ENCODE measurements at places on chromosomes 1 and 21.

DNA sequence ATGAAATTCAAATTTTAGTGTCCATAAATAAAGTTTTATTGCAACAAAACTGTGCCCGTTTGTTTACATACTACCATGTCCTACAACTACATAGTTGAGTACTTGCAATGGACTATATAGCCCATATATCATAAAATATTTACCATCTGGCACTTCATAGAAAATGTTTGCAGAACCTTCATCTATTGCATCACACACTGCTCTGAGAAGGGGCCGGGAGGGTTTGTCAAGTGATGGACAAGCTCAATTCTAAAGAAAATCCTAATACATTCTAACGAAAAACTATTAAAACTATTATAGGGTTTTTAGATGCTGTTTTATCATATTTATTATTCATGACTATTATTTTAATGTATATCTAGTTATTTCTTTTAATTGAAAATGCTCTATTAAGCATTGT lies 35.9 kb downstream of the RGSL1 start:
- no peak for ATAC-seq

GRCh38 chr1:3590139-3590763 lies 21.1 kb downstream of the MEGF6 start:
- no peak for ATAC-seq

- peak; percentile 60 for ATAC-seq
Observed at GRCh38 chr1:160284220-160284781, 632 bp downstream of the PEX19 start.

GRCh38 chr1:90509225-90510048 lies 207.7 kb downstream of the BARHL2 start:
- no peak for ATAC-seq

GRCh38 chr1:241612533-241613477 lies 27.4 kb downstream of the CHML start:
- peak; percentile 60 for ATAC-seq

DNA sequence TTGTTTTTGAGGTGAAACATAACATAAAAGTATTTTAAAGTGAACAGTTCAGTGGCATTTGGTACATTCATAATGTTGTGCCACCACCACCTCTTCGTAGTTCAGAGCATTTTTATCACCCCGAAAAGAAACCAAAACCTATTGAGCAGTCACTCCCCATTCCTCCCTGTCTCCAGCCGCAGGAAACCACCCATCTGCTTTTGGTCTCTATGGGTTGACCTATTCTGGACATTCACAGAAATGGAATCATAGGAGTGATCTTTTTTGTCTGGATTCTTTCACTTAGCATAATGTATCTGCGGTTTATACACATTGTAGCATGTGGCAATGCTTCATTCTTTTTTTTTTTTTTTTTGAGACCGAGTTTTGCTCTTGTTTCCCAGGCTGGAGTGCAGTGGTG lies 141.2 kb downstream of the VPS13D start:
- ATAC-seq: no peak

- ATAC-seq: no peak
Observed at GRCh38 chr1:229029879-229030235, 241.1 kb upstream of the RAB4A start.

- peak; percentile 96 for ATAC-seq
Observed at GRCh38 chr1:84103197-84103992, 40.7 kb upstream of the PRKACB start.

GRCh38 chr21:36184545-36184944 lies 27.9 kb downstream of the DOP1B start:
- ATAC-seq: no peak

- no peak for ATAC-seq
Observed at GRCh38 chr1:94875794-94876193, 51.1 kb downstream of the CNN3 start.

DNA sequence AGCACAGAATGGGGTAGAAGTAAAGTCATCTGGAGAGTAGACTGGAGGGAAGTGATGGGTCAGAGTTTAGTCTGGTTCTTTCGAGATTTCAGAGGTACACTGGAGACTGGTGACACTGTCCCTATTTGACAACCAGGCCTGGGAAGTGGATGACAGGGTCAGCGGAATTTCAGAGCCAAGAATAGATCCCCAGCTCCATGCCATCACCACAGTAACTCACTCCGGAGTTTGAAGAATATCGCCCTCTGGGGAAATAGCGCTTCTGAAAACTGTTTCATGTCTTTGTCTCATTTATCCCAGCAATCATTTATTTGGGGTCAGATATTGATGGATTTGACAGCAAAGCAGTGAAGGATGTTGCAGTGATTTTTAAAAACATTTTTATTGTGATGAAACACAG lies 7.6 kb upstream of the NFASC start:
- ATAC-seq: no peak

DNA sequence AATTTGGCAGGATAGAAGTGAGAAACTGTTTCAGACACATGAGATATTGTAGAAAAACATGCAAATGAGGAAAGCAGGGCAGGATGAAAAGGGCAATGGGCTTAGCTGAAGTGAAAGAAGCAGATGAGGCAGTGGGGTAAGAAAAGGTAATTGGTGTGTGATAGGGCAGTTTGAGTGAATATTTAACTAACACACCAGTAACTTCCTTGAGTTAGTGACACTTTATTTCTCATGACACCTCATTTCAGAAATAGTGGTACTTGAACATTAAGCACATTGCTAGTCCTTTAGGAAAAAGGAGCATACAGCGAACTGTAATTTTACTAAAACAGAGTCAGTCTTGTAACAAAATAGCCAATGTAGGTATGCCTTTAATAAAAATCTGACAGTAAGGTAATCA lies 415.0 kb downstream of the DPYD start:
- ATAC-seq: no peak

- no peak for ATAC-seq
Observed at GRCh38 chr1:4586611-4587160, 67.7 kb upstream of the AJAP1 start.

DNA sequence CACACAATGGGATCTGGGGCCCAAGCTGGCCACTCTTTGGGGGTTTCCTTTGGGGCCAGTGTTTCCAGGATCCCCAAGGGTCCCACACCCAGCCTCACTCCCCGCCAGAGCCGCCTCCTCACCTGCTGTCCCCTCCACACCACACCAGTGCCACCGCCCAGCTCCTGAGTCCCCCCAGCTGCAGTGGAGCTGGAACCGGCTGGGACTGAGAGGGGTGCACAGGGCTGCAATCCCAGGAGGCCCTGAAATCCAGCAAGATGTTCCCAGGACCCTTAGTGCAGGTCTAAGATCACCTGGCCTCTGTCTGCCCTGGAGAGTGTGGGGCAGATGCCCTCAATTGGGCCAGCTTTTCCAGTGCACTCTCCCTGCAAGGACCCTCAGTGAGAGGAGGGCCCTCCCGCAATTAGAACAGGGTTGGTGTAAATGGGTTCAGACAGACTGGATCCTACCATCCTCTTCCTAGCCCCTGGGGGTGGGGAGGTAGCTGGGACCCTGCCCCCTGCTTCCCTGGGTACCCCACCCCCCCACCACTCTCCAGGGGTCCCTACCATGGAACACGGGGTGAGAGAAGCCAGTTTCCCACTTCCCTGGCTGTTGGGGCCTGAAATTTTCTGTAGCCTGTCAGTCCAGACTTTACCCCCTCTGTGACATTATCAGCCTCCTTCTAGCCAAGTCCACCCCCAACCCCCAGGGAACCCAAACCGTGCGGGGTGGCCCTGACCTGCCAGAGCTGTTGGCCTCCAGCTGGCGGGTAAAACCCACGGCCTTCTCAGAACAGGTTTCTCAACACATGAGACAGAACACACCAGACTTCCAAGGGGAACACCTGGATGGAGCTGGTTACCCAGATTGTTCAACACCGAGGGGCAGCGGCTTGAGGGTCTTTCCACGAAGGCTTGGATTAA lies 7.0 kb downstream of the KRTAP10-12 start:
- no peak for ATAC-seq

DNA sequence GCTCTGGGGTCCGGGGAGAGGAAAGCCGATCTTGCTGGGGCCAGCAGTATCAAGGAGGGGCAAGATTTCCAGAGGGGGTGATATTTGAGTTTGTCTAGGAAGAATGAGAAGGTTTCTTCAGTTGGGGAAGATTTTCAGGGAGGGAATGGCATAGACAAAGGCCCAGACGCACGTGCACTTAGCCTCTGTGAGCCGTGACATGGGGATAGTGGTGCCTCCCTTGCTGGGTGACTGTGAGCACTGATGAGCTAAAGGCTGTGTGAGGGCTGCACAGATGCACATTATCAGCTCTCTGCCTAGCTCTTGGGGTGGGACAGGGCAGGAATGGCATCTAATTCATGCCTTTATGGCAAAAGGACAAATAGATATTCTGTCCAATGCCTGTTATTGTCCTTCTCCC lies 1.8 kb downstream of the CDCP2 start:
- no peak for ATAC-seq

- ATAC-seq: no peak
Observed at GRCh38 chr1:27528818-27529703, 39.1 kb upstream of the WASF2 start.
